H4 (cell line): ENCODE measurements at places on chromosomes 16 and 17. TPM values are rescaled to one million over a fixed set of nuclear protein-coding genes. Genes with fewer than 3 reads are reported as not detected.

SLFN12 gene
- total RNA-seq: 17.4 and 19.8 TPM in 2 replicates

DNA sequence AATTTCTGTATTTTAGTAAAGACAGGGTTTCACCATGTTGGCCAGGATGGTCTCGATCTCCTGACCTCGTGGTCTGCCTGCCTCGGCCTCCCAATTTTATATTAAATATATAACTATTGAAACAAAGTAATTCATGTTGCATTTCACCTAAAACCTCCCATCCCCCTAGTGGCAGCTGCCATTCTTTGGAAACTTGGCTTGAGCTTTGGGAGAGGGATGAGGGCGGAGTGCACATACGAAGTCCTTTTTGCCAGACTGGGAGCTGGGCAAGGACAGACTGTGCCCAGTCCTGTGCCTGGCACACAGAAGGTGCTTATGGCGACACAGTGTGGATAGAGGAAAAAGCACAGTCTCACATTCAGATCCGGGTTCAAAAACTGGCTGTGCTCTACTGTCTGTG, 83.8 kb downstream of the NETO2 start:
- DNase-seq: no peak

IL34 gene
- not detected in 2 replicates for total RNA-seq

AP2B1 gene
- total RNA-seq: 40.1 and 57.2 TPM in 2 replicates

DNA sequence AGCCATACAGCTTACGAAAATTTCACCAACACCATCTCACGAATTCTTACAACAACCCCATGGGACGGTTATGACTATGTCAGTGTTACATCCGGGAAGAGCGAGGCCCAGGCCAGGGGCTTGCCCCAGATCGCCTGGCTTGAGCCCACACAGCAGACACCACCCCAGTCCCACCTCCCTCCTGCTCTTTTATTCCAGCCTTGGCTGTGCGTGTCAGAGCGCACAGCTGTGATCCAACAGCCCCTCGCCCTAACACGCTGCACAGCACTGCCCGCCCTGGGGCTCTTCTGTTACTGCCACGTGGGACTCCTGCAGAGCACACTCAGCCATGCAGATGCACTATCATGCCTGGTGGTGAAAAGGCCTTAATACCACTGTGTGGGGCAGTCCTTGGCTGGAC, 127.9 kb downstream of the ENGASE start:
- no peak for DNase-seq

DNA sequence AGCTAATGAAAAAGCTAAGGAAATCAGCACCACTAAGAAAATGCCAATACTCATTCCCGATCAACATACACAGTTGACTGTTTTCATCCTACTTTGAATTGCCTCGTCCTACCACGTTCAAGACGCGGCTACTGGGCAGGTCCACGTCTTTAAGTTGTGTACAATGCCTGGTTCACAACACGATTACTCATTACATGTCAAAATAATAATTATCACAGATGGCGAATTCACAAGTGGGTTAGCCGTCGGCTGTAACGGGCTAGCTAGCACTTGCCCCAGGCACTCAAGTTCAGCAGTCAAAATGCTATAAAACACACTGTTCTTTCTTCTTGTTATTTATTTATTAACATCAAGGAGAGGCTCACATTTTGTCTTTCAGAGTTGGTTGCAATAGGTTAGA, 124.2 kb downstream of the ZFHX3 start:
- DNase-seq: no peak

- no peak for DNase-seq
Measured at GRCh38 chr16:8798174-8798527, 512 bp downstream of the PMM2 start.

EVPLL gene
- 0.35 TPM in 1 of 2 replicates, not detected in the other for total RNA-seq

- DNase-seq: no peak
Measured at GRCh38 chr17:54028986-54029580, 206.4 kb downstream of the KIF2B start.

FMNL1 gene
- 4.4 and 6.7 TPM in 2 replicates for total RNA-seq

- no peak for DNase-seq
Measured at GRCh38 chr16:78761427-78761826, 662.0 kb downstream of the WWOX start.

HASPIN gene
- total RNA-seq: 8.5 and 9.4 TPM in 2 replicates

EXOC3L1 gene
- not detected in 2 replicates for total RNA-seq

DNA sequence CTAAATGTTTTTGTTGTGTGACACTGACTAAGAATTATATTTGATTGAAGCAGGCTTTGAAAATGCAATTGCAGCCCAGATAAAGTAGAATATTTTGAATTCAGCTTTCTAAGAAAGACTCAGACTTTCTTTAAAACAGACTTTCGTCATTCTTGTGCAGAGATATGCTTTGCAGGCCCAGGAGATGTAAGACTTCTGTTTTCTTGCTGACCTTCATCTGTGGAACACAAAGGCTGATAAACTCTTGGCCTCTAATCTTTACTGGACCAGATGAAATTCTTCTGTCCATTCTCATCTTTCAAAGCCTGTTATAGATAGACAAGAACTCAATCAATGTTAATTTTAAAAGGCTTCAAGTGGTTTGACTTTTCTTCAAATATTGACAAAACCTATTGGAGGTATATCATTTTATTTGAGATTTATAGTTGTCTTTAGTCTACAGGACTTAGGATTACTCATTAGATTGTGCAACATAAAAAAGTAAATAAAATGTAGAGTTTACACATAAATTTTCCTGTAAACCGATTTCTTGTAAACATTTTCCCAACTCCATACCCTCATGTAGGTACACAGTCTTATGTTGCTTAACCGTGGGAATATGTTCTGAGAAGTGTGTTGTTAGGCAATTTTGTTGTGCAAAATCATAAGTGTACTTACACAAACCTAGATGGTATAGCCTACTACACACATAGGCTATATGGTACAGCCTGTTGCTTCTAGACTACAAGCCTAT, 94.2 kb downstream of the MAP2K4 start:
- DNase-seq: no peak

- no peak for DNase-seq
Measured at GRCh38 chr16:65280845-65281512, 159.1 kb upstream of the CDH11 start.

C16orf89 gene
- 1.0 and 3.6 TPM in 2 replicates for total RNA-seq

CDH3 gene
- total RNA-seq: not detected in 2 replicates

FBXW10 gene
- 0.02 TPM in 1 of 2 replicates, not detected in the other for total RNA-seq

DNA sequence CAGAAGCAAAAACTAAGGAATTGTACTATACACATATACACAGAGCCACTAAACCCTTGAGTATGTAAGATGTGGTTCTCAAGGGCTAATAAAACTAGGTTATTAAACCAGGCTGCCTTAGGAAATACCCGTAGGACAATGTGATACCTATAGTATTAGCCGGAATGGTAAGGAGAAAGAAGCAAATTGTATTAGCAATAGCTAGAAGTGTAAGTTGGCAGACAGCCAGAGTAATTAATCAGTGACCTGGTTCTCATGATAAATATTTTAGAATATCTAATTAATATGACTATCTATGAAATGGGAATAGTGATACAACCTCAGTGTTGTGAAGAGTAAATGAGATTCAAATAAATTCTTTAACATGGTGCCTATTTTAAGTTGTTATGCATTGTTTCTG, 18.6 kb downstream of the GDPD1 start:
- no peak for DNase-seq

DNA sequence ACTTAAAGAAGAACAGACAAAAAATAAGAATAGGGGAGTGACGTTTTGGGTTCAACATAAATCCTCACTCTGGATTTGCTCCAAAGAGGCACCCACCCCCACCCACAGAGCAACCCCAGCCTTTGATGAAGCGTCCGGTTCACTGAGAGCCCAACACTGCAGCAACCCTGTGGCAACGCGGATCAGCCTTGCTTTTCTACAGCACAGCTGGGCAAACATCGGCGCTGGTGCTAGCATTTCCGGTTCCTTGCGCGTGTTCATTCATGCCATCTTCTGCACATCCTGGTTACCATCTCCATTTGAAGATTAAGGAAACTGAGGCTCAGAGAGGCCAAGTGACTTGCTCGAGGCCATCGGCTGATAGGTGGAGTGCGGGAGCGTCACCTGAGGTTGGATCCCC, 8.7 kb upstream of the GINS2 start:
- DNase-seq: no peak

DNA sequence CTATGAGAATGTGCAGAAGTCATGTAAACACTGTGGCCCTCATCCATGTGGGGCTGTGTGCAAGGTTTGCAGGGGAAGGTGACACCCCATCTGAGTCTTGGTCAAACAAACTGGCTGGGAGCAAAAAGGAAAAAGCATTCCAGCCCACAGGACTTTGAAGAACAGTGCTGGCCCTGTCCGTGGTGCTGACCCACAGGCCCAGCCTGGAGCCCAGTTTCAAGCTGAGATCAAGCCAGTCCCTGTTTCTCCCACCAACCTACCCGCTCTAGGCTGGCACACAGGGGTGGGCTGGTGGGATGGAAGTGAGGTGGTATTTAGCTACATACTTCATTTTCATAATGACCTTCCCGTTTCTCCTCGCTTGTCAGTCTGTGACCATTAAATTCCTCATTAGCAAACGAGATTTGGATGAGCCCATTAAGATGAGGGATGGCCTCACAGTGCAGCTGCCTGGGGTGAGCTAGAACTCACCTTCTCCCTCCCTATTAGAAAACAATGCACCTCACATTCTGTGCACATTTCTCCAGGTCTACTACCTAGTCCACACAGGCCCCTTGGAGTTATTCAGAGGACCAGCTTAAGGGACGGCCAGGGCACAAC, 12.6 kb upstream of the RPL38 start:
- no peak for DNase-seq

GRCh38 chr16:81432937-81433557, 11.6 kb upstream of the CMIP start:
- no peak for DNase-seq

- DNase-seq: no peak
Measured at GRCh38 chr17:28413804-28414203, 7.8 kb upstream of the SLC46A1 start.

DNA sequence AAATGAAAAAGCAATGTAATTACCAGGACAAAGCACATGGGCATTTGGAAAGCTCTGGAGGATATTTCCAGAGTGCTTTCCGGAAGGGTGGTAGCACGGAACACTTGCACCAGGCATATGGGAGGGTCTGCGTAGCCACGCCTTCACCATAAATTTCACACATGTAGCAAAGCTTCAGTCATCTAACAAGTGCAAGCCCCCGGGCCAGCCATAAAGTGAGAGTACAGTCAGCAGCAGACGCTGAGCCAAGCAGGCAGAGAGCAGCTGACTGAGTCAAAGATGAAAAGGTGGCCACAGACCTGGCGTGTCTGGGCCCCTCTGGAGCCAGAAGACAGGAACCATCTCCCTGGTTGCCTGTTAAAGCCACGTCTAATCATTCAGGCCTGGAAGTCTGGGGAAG, 130.6 kb downstream of the SEC14L1 start:
- DNase-seq: no peak

DNA sequence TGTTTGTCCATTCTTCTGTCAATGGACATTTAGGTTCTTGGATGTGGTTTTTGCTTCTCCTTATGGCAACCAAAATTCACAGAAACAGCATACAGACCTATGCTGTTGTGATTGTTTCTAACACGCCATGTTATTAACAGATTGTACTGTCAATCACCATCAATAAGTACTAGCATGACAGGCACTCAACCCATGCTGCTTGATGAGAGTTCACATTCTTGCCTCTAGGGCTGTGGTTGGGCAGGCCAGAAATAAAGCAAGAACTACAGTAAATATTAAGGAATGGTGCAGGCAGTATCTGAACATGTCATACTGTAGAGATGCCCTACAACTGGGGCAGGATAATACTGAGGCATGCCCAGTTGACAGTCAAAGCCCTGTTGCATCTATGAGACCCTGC, 171.2 kb upstream of the ZFHX3 start:
- no peak for DNase-seq

SHISA6 gene
- total RNA-seq: not detected in 2 replicates

GRCh38 chr17:4786516-4786915, 352 bp upstream of the VMO1 start:
- DNase-seq: no peak

CCDC182 gene
- total RNA-seq: not detected in 2 replicates

KRTAP29-1 gene
- total RNA-seq: not detected in 2 replicates

DNA sequence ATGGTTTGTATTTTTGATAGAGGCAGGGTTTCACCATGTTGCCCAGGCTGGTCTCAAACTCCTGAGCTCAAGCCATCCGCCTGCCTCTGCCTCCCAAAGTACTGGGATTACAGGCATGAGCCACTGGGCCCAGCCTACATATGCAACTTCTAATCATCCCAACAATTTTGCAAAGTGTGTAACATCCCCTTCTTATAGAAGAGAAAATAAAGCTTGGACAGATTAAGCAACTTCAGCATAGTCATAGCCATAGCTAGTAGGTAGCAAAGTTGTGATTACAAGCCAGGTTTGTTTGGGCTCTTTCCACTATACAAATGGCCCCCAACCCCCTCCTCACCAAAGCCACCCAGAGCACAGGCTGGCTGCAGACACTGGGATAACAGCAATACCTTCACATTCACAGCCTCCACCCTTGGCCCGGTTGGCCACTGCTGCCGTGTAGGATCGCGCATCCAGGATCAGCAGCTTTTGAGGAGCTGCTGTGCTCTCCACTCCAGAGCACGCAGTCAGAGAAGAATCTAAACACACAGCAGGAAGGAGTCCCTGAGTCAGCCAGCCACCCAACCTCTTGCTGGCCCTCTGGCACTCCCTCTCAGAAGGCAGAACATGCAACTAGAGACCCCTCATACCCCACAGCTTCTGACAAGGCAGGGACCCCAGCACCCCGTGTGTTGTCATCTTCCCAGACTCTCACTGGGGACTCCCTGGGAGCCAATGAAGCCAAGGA, 7.9 kb downstream of the MTMR4 start:
- no peak for DNase-seq

GRCh38 chr16:576823-577201, 7.0 kb downstream of the PIGQ start:
- DNase-seq: no peak

DNA sequence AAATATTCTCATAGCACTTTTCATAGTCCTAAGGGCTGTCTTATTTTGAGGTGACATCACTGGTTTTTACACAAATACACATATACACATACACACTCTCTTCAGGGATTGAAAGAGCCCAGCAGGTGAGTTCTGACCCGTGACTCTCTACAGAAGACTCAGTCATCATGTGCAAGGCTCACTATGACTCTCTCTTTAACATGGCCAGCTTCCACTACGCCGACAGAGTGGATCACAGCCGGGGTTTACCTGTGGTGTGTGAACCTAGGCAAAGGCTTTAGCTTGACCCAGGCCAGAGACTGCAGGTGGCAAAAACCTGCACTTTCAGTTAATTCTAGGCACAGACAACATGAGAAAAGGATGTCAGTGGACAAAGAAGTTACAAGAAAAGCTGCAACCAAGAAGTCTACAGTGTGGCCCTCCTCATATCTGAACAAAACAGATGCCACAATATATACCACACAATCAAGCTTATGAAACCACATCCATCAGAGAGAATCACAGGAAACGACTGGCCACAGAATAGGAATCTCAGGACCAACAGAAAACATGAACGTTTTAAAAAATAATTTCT, 56.5 kb downstream of the CYTH1 start:
- no peak for DNase-seq
